ENCODE measurements at places on chromosomes 7 and 10. TPM values are rescaled to one million over a fixed set of nuclear protein-coding genes. Genes with fewer than 3 reads are reported as not detected.

Gene CFAP43
- 6.0 TPM for total RNA-seq

Gene CLRN3
- total RNA-seq = not detected

Gene MRLN
- total RNA-seq = not detected

Gene NKX2-3
- total RNA-seq = not detected

Gene NANOS1
- 7.2 TPM for total RNA-seq

Gene OGDHL
- total RNA-seq = not detected

Data from PC-9 (cell line).